Urothelium cell line (cell line): ENCODE measurements at places on chromosomes 5 and 9.
A peak's percentile ranks its signal among the peaks of the same experiment; 100 is the strongest.

- no peak for DNase-seq
Observed at GRCh38 chr9:82254646-82255367, 266.2 kb downstream of the SPATA31D1 start.

- no peak for DNase-seq
Observed at GRCh38 chr5:158482125-158482524, 617.6 kb downstream of the EBF1 start.

- no peak for DNase-seq
Observed at GRCh38 chr9:131579789-131580211, 34.5 kb downstream of the PRRT1B start.

DNA sequence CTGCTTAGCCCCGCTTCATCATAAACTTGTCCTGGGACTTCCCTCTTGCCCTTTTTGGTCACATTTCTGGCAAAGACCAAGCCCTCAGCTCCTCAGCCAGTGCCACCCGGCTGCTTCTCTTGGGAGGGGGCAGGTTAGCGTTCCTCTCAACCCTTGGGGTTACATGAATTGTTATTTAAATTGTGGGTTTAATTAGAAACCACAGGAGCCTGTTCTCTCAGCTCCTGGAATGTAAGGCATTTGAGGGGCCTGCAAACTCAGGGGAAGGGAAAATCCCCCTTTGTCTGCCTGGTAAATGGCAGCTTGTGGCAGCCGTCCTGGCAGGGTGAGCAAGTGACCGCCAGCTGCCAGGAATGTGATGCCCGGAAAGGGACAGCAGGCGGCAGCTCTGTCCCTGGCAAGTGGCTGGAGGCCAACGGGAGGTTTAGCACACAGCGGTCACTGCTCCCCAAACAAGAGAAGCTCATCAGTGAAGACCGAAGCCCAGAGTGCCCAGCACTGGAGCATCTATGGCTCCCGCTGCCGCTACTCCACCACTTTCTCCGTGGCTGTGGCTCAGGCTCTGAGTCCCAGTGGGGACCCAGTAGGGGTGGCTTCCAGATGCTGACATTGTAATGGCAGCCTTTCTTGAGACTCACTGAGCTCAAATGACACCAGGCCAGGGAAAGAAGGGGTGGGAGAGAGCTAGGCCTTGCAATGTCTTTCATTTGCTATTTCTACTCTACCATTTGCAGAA is 51.7 kb downstream of the SHB start:
- peak; percentile 78 for DNase-seq

DNA sequence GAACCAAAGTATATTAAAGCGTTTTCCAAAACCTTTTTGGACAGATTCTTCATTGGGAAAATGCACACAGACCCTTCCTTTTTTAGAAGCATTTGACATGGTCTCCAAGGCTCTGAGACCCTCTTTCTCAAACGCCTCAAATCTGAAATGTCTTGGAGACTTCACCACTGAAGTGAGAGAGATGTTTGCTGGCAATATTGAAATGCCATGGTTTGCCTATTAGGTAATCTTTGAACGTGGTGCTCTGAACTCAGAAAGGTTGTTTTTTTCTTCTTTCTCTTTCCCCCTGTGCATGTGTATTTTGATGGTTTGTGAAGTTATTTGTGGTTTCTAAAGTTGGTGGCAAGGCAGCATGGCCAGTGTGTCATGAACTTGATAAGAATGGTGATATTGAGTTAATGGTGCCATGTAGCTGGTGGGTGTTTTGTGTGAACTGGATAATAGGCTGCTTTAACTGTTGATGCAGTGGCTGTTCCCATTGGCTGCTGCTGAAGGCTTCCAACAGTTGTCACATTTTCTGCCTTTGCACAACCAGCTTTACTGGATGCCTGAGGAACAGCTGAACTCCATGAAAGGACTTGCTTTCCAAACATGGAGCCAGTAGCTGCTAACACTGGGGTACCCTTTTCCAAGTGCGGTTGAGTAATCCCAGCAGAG is 1.7 kb downstream of the PALM2AKAP2 start:
- no peak for DNase-seq
